Stimulated activated CD4-positive, alpha-beta T cell treated with anti-CD3 and anti-CD28 coated beads, Interleukin-1b, Interleukin-23, amount 100 ng/mL, for 4 hours (primary cell): ENCODE measurements at places on chromosomes 7 and 10.

DNA sequence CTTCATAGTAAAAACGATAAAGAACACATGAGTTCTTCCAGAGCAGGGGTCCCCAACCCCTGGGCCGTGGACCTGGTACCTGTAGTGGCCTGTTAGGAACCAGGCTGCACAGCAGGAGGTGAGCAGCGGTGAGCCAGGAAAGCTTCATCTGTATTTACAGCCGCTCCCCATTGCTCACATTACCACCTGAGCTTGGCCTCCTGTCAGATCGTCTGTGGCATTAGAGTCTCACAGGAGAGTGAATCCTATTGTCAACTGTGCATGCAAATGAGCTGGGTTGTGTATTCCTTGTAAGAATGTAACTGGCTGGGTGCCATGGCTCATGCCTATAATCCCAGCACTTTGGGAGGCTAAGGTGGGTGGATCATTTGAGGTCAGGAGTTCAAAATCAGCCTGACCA lies 229.5 kb downstream of the CNTNAP2 start:
- no peak for DNase-seq

DNA sequence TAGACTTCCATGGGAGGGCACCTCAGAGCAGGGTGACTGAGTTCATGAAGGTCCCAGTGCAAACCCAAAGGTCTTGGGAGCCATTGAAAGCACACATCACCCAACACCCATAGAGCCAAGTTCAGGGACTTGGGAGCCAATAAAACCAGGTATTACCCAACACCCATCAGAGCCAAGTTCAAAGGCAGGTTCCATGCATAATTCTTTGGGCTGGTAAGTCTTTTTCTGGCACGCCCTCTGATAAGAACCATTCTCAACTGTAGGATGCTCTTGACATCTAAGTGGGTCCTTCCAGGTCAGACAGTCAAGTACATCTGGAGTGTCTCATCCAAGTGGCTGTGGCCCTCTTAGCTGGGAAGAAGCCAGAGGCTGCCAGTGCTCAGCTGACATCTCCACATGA lies 63.2 kb downstream of the EBF3 start:
- no peak for DNase-seq

DNA sequence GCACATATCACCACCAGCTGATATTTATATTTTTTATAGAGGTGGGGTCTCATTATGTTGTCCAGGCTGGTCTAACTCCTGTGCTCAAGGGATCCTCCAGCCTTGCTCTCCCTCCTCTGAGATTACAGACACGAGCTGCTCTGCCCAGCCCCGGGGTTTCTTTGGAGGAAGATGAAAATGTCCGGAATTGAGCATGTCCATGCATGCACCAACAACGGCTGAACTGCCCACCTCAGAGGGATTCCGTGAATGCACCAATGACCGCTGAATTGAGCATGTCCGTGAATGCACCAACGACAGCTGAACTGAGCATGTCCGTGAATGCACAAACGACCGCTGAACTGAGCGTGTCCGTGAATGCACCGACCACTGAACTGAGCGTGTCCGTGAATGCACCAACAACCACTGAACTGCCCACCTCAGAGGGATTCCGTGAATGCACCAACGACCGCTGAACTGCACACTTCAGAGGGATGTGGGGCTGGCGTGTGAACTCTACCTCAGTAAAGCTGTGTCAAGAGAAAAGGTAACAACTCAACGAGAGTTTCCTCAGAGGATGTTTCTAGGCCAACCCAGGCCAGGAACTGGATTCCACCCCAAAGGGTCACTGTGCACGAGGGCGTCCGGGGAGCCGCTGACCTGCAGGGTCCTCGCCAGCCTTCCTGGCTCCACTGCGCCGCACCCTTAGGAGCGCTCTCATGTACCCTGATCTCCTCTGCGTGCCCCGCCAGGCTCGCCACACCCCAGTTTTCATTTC lies 34.9 kb upstream of the INPP5A start:
- no peak for DNase-seq

GRCh38 chr10:86779220-86780017 lies 23.0 kb downstream of the BMPR1A start:
- DNase-seq, result no peak

- no peak for DNase-seq
These were observed 14.2 kb downstream of the CCSER2 start for GRCh38 chr10:84342584-84342983.

DNA sequence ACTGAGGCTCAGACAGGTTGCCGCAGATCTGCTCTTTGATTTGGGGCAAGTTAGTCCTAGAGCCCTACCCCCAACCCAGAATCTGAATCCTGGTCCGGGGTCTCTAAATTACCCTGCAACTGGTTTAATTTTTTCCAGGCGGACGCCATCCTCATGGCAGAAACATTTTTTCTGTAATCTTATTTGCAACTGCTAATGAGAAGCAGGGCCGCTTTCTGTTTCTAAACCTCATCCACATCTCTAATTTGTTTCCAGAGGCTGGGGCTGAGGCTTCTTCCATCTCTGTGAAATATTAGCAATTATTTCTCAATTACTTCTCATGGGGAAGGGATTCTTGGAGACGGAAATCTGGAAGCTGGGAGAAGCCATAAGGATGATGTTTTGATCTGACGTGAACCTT lies 261.6 kb downstream of the RPS24 start:
- DNase-seq, result no peak

DNA sequence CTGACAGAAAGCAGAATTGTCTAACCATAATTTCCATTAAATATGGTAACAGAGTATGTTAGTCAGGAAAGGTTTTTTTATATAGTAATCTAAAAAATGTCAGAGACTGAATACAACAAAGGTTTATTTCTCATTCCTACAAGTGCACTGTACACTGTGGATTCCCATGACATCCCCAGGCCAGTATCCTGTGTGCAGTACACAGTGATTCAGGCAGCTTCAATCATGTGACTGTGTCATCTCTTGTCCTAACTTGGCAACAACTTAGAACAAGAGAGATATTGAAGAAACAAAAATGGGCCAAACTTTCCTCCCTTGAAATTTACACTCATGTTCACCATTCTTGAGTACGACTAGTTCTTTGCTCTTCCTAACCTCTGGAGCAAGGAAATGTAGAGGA lies 189.8 kb upstream of the SEMA3A start:
- DNase-seq, result no peak

GRCh38 chr7:128011131-128011661 lies 20.0 kb downstream of the LRRC4 start:
- no peak for DNase-seq

DNA sequence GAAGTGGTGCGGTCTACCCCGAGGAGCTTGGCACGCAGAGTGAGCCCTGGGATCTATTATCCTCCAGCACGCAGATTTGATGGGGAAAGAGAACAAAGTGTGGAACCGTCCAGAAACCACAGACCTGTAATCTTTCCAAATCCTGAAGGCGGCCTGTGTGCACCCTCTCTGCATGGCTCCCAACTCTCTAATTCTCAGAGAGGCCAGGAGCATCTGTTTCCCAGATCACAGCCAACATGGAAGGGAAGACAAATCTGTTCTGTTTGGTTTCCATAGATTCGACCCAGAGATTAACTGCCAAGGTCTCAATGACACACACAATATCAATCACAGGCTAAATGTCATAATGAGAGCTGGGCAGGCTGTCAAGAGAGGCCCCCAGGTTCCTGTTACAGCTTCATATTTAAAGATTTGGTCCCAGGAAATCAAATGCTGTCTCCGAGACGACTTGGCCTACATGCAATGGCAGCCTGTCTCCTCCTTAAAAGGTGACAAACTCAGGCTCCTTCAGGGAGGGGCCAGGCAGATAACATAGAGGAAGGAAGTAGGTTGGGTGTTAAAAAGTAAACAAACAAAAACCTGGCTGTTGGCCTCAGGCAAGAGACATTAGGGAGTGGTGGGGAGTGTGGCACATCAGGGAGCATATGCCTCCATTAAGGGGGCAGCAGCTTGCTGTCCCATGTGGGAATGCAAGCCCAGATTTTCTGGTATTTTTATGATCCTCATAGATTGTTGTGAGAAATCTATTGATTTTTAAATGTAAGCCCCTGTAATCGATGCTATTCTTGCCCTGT lies 48.8 kb upstream of the SAMD8 start:
- DNase-seq, result no peak
